ENCODE measurements at places on chromosomes 6 and 20. TPM values are rescaled to one million over a fixed set of nuclear protein-coding genes. Genes with fewer than 3 reads are reported as not detected.
A peak's percentile ranks its signal among the peaks of the same experiment; 100 is the strongest.

XKR7 gene
- not detected for total RNA-seq

TRIM10 gene
- total RNA-seq, result not detected

PI3 gene
- 1.5 TPM for total RNA-seq

DNA sequence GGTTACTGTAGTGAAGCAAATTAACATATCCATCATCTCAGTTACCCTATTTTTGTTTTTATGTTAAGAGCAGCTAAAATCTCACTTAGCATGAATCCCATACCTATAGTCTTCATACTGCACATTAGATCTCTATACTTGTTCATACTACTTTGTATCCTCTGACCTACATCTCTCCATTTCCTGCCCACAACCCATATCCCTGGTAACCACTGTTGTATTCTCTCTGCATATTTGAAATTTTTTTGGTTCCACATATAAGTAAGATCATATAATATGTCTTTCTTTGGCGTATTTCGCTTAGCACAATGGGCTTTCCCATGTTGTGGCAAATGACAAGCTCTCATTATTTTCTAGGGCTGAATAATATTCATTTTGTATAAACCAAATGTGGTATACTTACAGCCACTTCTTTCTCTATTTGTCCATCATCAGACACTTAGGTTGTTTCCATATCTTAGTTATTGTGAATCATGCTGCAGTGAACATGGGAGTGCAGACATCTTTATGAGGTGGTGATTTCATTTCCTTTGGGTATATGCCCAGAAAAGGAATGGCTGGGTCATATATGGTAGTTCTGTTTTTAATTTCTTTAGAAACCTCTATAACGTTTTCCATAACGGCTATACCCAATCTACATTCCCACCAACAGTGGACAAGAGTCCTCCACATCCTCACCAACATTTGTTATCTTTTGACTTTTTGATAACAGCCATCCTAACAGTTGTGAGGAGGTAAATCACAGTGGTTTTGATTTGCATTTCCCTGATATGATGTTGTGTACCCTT lies 39.8 kb downstream of the BACH2 start:
- DNase-seq, result no peak

GRCh38 chr6:126947070-126947469 lies 171.4 kb upstream of the RSPO3 start:
- no peak for DNase-seq

GRCh38 chr20:24164360-24164759 lies 175.8 kb upstream of the GGTLC1 start:
- no peak for DNase-seq

- no peak for DNase-seq
Observed at GRCh38 chr6:93962566-93962965, 543.2 kb upstream of the EPHA7 start.

GRCh38 chr6:74459260-74459659 lies 746.6 kb downstream of the COL12A1 start:
- DNase-seq, result no peak

DNA sequence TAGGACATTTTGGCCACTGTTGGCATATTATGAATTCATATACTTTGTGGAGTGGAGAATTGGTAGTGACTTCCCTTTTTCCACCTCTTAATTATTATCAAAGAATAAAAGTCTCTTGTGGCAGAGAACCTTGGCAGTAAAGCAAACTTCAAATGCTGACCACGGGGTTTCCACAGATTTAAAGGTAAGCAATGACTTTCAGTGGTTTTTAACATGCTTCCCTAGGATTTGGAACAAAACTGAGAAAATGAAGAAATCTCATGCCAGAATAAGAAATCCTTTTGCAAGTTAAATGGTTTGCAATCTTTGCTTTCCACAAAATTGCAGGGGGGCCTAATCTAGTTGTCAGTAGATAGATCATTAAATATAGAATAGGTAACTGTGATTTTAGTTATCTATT lies 2.0 kb upstream of the SDC4 start:
- no peak for DNase-seq

DNA sequence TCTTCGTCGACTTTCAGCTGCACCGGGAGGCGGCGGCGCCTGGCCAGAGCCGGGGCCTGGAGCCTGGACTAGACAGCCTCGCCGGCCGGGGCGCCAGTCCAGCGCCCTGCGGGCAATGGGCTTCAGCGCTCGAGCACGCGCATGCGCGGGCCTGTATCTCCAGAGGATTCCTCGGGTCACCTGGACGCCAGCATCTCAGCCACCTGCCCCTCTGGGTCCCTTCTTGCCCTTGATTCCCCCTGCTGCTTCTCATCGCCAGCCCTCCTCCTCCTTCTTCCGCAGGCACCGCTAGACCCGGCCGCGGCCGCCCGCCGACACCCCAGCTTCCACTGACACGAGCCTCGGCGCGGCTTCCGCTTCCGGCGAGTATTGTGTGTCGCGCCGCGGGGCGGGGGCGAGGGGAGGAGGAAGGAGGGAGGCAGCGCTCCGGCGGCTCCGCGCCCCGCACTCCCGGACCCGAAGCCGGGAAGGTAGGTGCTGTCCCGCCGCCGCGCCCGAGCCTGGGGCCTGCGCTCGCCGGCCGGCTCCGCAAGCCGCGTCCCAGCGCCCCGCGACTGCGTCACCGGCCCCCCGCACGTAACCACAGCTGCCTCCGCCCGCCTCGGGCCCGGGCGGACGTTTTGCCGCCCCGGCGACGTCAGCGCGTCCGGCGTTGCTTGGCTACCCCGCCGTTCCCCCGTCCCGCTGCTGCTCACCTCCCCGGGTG lies at the start of gene TRIM39:
Gene TRIM39 (plus strand): TSS at position 402 of the 706 bp plus-strand sequence. CDS start 2,391 bp downstream, outside the sequence.
- DNase-seq, result peak; percentile 95

GRCh38 chr20:58007947-58008346 lies 220.5 kb downstream of the ANKRD60 start:
- DNase-seq, result no peak

DNA sequence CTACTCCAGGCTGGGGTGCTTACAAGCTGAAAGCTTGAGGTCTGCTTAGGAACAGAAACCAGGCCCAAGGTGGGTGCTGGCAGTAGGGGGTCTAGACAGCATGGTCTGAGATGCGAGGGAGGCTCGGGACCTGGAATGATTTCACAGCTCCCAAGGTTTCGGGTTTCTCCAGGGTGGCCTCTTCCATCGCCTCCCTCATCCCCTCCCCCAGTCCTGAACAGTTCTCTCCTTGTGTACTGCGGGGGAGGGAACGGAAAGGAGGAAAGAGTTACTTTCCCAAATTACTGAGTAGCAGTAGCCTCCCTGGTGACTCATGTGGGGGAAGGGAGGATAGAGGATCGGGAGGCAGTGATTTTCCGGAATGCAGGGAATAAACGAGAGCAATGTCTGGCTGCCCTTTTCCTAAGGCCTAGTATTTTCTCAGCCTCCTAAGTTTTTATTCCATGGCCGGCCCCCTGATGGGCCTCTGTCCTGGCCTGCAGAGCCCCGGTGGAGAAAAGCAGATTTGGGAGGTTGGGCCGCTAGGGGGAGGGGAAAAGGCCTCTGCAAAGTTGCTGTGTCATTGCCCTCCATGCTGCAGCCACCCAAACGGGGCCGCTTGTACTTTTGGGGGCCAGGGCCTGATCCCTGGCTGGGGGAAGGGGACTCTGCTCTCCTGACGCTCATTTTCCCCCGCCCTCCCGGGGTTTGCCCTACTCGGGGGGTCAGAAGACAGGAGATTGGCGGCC lies 1.5 kb downstream of the BRD2 start:
- peak; percentile 81 for DNase-seq

GRCh38 chr20:59684685-59685242 lies 80.4 kb downstream of the PHACTR3 start:
- DNase-seq, result no peak

GRCh38 chr6:551829-552350 lies 105.0 kb downstream of the HUS1B start:
- no peak for DNase-seq
